ENCODE measurements at places on chromosomes 6 and 20.

DNA sequence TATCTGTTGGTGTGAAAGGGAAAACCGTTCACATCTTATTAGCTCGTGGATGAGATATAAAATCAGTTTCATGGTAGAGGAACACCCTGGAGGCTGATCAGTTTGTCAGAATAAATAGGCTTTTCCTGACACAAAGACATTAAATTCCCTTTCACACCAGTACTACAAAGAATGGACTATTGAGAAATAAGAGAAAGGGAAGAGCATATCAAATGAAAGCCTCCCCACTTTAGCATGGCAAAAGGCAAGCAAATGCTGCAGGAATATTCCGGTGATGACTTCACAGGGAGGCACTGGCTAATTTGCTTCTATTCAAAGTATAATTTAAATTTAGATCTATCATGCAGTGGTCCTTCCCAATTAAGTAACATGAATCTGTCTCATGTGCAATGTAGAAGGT lies 115.9 kb upstream of the AGPAT4 start:
- DNase-seq = no peak

DNA sequence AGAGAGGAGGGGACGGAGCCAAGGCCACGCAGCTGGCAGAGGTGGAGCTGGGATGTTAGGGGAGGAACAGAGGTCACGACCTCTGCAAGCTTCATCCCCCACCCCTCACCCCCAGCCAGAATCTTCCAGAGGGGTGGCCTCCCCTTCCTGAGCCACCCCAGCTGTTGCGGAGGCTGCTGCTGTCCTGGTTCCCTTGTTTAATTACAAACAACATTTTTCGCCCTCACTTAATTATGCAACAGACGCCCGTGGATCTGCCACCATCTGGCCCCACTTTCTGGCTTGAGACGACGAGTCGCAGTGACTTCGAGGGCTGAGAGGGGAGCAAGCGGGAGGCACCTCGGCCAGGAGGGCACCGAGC lies 153.7 kb upstream of the PTPN1 start:
- DNase-seq = no peak

GRCh38 chr6:1468126-1468525 lies 78.8 kb downstream of the FOXF2 start:
- no peak for DNase-seq

DNA sequence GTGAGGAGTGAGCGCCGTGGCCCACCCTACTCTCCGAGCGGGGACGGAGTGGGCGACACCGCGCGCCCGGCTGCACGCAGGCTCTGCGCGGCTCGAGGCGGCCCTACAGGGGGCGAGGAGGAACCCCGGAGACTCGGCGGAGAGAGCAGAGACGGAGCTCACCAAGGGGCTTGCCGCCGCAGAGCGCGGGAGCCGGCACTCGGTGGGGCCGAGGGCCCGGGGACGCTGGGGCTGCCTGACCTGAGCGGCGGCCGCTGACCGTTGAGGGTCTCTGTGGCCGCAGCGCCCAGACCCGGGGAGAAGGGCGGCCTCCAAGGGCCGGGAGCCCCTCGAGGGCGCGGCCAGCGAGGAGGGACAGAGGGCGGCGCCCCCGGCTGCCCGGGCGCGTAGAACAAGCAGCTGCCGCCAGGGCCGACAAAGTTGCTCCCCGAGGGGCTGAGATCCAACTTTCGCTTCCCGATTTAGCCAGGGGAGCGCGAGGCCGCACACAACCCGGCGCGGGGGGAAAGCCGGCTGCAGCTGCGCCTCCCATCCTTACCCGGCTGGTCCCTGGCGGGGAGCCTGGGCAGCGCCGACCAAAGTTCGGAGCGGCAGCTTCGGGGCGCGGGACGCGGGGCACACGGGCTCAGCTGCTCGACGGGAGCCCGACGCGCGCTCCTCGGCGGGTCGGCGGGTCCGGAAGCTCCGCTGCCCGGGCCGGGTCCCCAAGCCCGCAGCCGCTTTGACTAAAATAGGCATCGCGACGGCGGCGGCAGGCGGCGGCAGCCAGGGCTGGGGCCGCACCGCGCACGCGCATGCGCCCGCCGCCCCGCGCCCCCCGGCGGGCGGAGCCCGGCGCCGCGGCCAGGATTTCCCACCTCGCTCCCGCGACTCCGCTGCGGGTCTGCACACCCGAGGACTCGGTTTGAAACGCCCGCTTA lies 43.1 kb downstream of the POPDC3 start:
- DNase-seq = no peak

- DNase-seq = no peak
Observed at GRCh38 chr6:116929825-116930224, 52.8 kb downstream of the RFX6 start.

DNA sequence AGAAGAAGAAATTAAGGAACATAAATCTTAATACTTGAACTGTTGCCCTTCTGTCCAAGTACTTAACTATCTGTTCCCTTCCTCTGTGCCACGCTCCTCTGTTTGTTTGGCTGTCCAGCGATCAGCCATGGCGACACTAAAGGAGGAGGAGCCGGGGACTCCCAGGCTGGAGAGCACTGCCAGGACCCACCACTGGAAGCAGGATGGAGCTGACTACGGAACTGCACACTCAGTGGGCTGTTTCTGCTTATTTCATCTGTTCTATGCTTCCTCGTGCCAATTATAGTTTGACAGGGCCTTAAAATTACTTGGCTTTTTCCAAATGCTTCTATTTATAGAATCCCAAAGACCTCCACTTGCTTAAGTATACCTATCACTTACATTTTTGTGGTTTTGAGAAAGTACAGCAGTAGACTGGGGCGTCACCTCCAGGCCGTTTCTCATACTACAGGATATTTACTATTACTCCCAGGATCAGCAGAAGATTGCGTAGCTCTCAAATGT lies 17.1 kb downstream of the IRF4 start:
- DNase-seq = peak; percentile 90

GRCh38 chr6:106182455-106182854 lies 96.3 kb downstream of the PRDM1 start:
- DNase-seq = no peak

DNA sequence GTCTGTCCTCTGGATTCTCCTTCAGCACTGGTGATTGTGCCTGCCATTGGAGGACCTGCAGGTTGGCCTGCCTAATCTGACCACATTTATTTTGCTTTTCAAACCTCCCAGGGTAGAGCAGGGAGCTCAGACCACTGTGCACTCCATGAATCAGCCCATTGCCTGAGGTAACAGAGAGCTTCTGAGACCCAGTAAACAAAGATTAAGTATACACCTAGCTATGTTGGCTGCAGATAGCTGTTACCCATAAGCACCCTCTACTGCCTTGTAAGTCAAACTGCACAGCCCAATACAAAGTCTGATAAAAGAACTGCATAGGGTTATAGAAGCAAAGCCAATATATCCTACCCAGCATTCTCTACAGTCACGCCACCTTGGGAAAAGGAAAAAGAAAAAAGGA lies 338.7 kb downstream of the HTR1B start:
- no peak for DNase-seq

DNA sequence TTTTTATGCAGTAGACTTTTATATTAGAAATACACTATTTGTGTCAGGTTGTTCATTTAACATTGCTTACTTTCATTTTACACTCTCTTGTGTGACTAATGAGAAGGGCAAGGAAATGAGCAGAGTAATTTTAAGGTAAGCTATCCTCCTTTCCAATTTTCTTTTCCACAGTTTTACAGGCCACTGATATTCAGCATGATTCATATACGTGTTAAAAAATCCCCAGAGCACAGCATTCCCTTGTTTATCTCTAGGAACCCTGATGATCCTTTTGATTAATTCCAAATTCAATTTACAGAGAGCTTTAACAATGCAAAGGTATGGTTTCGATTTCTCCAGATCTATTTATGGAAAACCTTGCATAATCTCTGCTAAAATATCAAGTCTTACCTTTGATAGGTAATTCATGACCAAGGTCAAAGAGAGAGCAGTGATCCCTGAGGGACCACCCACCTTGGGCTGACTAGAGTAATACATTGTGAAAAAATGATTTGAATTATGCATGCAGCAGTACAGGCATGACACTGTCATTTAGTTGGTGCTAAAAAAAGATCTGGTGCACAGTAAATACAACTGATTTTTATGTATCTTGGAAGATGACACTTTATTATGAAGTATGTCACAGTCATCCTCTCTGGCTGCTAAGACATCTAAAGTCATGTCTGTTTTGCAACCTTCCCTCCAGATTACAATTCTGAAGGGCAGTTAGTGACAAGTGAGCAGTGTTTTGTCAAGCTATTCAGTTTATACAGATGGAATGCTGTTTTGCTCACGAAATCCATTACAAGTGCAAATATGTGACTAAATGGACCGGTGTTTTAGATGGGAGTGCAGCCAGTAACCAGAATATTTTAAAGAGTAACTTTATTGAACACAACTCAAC lies 736.6 kb downstream of the EPHA7 start:
- no peak for DNase-seq

DNA sequence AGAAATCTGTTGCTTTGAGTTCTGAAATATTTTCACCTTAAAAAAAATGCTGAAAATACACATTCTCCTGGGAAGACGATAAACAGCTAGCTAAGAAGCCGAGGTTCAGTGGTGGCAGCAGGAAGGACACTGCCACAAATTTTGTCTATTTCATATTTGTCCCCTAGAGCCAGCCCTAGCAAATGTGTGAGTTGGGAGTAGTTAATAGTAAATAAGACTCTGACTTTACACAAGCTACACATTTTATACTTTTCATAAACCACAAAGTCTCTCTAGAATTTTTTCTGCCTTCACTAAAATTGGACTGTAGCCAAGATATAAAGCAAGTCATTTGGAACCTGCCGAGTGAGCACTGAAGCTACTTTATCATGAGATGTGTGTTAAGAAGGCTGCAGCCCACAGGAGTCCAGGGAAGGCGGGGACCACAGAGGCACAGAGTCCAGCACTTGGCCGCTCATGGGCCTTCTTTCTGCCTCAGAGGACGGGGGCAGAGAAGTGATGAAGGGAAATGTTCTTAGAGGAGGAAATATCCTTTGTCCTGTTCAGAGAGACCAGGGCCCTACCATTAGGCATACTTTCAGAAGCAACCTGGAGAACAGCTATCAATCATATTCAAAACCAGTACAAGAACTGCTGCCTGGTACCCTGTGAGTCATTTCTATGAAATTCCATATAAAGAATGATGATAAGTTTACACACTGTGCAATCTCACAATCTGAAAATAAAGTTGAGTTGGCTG lies 241.7 kb upstream of the TAB2 start:
- DNase-seq = peak; percentile 15

- no peak for DNase-seq
Observed at GRCh38 chr20:63020681-63021080, 13.9 kb upstream of the BHLHE23 start.

GRCh38 chr6:125968493-125968892 lies 11.9 kb downstream of the HINT3 start:
- no peak for DNase-seq

DNA sequence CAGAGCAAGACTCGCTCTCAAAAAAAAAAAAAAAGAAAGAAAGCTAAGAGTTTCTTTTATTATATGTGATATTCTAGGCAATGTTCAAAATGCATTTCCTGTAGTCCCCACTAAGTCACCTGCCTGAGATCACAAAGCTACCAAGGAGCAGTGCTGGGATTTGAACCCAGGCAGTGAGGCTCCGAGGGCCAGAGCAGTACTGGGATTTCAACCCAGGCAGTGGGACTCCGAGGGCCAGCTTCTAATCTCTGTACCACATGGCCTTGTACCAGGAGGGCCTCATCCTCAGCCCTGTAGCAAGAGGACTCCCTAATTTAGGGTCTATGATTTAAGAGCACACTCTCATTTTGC lies 39.7 kb downstream of the ZMYND8 start:
- DNase-seq = no peak

GRCh38 chr6:160082627-160083026 lies 39.0 kb upstream of the SLC22A1 start:
- DNase-seq = no peak

- peak; percentile 67 for DNase-seq
Observed at GRCh38 chr6:43129434-43130194, 41.5 kb upstream of the SRF start.

DNA sequence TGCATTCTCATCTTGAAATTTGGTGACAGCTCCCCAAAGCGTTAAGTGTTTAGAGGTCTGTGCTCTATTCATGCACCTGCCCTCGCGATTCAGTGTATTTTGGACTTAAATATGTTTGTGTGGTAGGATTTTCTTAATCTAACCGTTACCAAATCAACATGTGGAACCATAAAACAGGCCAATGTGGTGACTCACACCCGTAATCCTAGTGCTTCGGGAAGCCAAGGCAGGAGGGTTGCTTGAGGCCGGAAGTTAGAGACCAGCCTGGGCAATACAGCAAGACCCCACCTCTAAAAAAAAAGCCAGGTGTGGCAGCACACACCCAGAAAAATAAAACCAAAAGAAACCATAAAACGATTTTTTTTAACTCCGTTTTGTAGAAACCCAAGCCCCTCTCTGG lies 31.5 kb downstream of the PYGB start:
- DNase-seq = no peak

DNA sequence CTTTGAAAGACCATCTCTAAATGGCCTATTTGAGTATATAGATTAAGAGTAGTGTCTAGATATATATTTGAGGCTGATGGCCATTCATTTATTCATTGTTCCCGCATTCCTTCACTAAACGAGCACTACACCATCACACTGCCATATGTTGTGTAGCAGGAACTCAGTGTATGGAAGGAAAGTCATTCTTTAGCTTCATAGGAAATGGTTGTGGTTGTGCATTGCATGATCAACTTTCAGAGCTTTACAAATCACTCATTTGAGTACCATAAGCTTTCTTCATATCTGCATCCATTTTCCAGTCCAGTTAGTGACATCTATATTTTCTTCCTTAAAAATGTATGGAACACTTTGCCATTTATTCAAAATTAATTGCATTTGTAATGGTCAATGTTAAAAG lies 97.9 kb downstream of the ARID1B start:
- DNase-seq = no peak

DNA sequence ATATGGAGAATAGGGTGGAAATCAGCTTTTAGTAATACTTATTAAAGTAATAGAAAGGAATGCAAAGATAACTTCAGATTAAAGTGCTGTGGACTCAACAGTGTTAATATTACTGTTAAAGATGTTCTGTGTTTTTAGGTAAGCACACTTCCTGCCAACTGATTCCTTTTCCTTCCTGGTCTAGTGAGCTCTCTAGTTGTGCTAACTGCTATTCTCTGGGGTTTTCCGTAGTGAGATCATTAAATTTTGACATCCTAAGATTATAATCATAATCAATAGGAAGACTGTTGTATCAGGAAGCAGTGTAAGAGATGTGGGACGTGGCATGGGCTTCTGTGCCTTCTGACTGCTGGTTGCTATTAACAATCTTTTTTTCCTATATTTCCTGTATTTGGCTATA lies 1.2 kb upstream of the TMEM217 start:
- DNase-seq = peak; percentile 58

All from OCI-M1 (cell line).